NCI-H2171 (cell line): ENCODE measurements at places on chromosomes 1 and 21.

GRCh38 chr21:38351961-38352521, 95.2 kb downstream of the KCNJ15 start:
- no peak for DNase-seq

- no peak for DNase-seq
Observed at GRCh38 chr1:119373465-119373864, 4.9 kb downstream of the HAO2 start.

GRCh38 chr21:38825269-38825668, 19.5 kb downstream of the ETS2 start:
- no peak for DNase-seq

DNA sequence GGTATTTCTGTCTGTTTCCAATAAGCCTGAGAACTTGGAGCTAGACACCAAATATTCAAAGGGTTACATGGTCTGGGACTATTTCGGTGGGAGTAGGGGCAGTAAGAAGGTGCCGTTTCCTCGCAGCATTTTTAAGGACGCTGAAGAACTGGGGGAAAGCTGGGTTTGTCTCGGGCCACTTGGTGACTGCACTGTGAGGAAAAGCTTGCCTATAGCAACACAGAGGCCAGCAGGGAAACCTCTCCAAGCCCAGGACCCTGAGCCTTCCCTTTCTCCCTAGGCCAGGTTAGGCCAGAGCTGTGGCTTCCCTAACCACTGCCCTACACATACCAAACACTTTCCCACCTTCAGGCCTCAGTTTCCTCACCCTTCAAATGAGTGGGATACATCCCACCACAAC, 3.3 kb downstream of the GLIS1 start:
- DNase-seq, result no peak

GRCh38 chr1:157042846-157043245, 2.7 kb downstream of the ARHGEF11 start:
- DNase-seq, result no peak

DNA sequence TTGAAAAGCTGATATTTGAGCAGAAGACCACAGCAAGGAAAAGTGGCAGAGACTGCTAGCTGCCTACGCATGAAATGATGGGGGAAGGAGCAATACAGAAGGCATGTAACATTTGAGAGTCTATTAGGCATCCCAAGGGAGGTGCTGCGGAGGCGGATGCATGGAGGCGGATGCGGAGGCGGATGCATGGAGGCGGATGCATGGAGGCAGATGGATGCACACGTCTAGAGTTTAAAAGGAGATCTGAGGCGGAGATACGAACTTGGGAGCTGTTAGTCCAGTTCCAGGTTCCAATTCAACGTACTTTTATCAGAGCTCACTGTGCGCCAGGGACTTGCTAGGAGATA, 744 bp upstream of the DDX20 start:
- DNase-seq, result peak; percentile 91

DNA sequence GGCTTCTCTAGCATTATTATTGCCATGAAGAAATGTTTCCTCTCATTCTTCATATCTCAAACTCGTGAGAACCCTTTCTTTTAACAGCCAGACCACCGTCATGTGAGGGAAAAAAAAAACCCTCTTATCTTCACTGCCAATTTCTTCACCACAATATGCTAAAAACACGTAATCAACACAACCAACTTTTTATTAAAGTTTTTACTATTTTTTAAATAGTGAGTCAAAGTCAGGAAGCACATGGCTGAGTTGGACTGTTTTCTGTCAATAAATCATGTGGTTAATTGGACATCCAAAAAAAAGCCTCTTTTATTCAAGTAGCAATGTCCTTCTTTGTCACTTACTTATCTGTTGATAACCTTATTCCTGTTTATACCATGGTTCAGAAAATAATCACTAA, 55.9 kb upstream of the SAMD13 start:
- DNase-seq, result no peak

DNA sequence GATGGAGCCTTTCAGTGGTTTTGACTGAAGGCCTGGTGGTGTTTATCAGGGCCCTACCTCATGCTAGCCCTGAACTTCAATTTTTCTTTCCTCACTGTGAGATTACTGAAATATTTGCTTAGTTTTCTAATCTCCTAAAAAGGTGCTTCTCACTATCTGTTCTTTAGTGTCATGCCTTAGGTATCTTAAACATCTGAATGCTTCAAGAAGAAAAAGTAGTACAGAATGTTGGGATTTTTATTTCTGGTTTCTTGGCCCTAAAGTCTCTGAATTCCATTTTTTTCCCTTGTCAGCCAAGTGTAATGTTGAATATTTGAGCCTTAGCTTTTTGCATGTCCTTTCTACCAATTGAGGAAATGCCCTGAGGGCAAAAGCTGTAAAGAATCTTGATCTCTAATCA, 47.9 kb upstream of the PRKACB start:
- DNase-seq, result no peak

GRCh38 chr1:158998781-158999161, 10.9 kb upstream of the IFI16 start:
- peak; percentile 18 for DNase-seq

- DNase-seq, result no peak
Observed at GRCh38 chr1:19582318-19582717, 61.8 kb upstream of the NBL1 start.

DNA sequence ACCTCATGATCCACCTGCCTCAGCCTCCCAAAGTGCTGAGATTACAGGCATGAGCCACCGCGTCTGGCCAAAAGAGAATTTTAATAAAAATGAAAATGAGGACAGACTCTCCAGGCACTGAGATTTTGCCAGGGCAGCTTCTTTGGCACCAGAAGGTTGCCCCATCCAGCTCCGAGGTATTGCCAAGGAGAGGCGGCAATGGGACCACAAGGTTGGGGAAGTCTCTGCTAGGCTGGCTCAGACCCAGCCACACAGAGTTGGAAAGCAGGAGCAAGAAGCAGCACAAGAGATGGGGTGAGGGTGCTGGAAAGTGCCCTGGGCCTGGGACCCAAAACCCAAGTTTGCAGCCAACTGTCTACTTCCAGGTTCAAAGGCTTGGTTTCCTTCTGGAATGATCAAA, 200.9 kb downstream of the HHIPL2 start:
- no peak for DNase-seq

- DNase-seq, result no peak
Observed at GRCh38 chr1:203592156-203592555, 34.5 kb upstream of the ATP2B4 start.

GRCh38 chr1:26826261-26827105, at the start of gene ZDHHC18:
ZDHHC18 (plus strand) TSS chr1:26826688; CDS start chr1:26826805, 117 bp downstream.
- peak; percentile 42 for DNase-seq

DNA sequence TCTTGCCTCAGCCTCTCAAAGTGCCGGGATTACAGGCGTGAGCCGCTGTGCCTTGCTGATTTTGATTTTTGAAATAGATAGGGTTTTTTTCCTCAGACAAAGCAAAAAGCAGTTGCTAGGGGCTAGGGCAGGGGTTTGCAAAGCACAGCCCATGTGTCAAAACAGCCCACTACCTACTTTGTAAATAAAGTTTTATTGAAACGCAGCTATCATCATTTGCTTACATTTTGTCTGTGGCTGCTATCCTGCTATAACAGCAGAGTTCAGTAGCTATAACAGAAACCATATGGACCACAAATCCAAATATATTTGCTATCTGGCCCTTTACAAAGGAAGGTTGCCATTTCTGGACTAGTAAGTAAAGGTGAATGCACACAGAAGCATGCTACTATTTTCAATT, 44.8 kb downstream of the NUF2 start:
- no peak for DNase-seq

- DNase-seq, result no peak
Observed at GRCh38 chr1:196477262-196477661, 131.0 kb downstream of the KCNT2 start.

- no peak for DNase-seq
Observed at GRCh38 chr21:27813344-27813743, 846.5 kb upstream of the ADAMTS5 start.

DNA sequence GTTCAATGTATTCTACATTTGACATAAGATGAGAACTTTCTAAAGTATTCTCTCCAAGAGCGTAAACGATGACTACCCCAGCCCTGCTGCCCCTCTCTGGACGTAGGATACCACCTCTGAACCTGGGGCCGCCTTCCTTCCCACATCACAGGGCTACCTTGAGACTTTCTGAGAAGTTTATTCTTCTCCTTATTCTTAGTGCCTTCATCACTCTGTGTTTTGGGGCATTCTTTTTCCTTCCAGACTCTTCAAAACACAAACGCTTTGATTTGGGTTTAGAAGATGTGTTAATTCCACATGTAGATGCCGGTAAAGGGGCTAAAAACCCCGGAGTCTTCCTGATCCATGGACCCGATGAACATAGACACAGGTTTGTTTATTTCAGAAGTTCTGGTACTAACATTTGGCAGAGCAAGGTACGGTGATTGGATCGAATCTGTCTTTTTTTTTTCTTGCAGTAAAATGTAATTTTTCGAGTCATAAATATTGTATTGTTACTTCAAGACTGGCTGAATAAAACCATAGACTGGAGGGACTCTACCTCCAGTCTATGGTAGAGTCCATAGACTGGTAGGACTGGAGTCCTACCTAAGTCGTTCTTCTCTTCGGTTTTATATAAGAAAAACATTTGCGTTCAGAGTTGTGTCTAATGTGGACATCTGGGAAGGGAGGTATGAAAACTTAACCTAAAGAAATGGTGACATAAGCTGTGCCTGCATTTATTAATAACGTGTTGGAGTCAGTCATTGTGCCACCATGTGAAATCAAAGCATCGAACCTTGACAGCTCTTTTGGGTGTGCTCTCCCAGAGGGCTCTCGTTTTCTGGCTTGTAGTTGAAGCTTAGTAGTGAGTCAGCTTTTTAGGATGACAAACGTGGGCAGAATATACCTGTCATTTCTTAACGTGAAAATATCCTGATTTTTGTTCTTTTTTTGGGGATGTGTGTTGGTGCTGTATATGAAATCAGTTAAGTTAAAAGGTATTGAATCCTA, 1.2 kb downstream of the MAN1A2 start:
- DNase-seq, result no peak

- no peak for DNase-seq
Observed at GRCh38 chr1:65386439-65386838, 34.0 kb upstream of the LEPR start.

DNA sequence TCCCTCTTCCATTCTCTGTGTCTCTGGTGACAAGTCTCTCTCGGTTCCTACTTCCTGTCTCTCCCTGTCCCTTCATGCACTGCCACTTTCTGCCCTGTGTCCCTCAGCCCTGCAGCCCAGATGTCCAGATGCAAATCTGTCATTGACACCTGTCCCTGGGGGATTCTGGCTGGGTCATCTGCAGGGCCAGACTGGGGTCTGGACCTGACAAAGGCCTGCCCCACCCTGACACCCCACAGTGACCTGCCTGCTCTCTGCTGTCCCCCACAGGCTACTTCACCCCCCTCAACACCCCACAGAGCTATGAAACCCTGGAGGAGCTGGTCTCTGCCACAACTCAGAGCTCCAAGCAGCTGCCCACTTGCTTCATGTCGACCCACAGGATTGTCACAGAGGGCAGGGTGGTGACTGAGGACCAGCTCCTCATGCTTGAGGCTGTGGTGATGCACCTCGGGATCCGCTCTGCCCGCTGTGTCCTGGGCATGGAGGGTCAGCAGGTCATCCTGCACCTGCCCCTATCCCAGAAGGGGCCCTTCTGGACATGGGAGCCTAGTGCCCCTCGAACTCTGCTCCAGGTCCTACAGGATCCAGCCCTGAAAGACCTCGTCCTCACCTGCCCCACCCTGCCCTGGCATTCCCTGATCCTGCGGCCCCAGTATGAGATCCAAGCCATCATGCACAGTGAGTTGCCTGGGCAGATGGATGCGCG, 7.2 kb downstream of the THEMIS2 start:
- no peak for DNase-seq

- DNase-seq, result no peak
Observed at GRCh38 chr21:28308516-28308915, 684.2 kb downstream of the LTN1 start.

DNA sequence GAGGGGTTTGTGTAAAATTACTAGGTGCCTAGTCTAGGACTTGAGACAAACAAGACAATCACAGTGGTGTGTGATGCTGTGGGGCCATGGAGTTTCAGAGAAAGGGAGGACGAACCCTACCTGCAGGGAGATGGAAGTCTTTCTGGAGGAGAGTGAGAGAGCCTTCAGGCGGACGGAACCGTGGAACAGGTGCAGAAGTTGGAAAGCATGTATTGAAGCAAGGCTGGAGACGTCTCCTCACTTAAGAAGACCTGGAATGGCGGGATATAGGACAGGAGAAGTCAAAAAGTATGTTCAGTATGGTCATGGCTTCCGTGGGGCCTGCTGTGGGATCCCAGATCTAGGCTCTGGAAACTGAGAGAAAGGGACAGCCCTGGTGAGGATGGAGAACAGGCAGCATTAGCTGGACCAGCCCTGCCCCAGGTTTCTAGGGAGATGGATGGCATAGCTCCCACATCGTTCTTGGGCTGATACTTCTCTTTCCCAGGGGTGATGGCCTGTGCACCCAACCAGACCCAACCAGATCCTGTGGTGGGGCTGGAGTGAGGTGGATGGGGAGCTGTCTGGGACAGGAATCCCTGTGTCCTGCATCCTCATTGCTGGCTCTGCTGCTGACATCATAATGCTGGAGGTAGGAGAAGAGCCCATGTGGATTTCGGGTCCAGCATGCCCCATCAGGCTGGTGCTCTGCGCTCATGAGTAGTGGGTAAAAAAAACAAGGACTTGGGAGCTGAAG, 15.0 kb upstream of the LRP8 start:
- DNase-seq, result no peak

- no peak for DNase-seq
Observed at GRCh38 chr1:234971586-234972297, 156.9 kb downstream of the TOMM20 start.

GRCh38 chr1:234371414-234371813, 1.8 kb upstream of the COA6 start:
- no peak for DNase-seq

DNA sequence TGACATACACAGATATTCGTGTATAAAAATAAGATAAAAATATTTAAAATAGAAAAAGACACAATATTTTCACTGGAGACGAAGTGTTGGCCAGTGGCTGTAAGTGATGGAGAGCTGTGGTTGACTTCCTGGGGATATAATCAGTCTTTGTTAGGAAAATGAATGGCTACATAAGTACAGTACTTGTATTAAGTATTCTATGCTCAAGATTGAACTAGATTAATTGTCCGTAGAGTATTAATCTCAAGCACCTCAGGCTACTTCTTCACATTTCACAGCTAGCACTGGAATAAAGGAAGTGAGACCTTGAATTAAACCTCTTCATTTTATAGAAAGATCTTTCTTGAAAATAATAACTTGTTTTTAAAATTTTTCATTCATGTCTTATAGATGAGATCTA, 39.0 kb upstream of the RGS5 start:
- no peak for DNase-seq

- DNase-seq, result no peak
Observed at GRCh38 chr1:110218739-110219138, 8.6 kb downstream of the KCNC4 start.
